ENCODE measurements at places on chromosomes 12 and 14.

- DNase-seq: peak; percentile 38
These were observed 34.6 kb downstream of the SPRING1 start for GRCh38 chr12:116703214-116703795.

DNA sequence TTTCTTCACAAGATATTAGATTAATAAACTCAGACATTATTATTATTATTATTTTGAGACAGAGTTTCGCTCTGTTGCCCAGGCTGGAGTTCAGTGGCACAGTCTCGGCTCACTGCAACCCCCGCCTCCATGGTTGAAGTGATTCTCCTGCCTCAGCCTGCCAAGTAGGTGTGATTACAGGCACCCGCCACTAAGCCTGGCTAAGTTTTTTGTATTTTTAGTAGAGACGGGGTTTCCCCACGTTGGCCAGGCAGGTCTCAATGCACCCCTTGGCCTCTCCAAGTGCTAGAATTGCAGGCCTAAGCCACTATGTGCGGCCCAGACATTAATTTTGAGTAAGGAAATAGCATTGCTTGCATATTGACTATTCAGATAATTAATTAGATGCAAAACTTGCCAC is 554.9 kb upstream of the LRFN5 start:
- no peak for DNase-seq

DNA sequence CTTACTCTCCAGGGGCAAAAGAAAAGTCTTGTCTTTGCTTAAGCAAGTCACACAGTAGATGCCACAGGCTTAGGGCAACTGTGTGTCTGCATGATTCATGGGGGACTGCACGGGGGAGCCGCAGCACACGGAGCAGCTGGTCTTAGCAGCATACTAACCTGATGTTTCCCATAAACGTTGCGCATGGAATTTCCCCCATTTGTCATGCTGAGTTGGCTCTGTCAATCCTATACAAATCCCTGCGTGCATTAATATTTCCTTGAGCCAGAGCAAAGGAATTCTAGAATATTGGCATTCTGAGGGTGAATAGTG is 71.2 kb downstream of the SAMD4A start:
- DNase-seq: no peak

DNA sequence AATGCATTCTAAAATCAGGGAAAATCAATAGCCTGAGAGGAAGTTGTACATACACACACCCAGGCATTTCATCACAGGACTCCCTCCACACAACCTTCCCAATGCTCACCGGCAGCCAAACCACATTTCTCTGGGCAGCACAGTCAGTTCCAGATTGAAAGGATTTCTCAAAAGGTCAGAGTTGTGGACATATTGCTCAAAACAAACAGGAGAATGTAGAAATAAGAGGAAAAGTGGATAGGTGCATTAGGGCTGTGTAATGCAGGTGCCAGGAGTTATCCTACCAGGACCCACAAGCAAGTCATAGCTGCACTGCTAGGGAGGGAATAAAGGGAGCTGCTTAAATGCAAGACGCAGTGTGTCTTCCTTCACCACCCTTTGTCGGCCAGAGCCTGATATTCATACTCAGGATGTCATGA is 62.9 kb downstream of the GCH1 start:
- DNase-seq: no peak

DNA sequence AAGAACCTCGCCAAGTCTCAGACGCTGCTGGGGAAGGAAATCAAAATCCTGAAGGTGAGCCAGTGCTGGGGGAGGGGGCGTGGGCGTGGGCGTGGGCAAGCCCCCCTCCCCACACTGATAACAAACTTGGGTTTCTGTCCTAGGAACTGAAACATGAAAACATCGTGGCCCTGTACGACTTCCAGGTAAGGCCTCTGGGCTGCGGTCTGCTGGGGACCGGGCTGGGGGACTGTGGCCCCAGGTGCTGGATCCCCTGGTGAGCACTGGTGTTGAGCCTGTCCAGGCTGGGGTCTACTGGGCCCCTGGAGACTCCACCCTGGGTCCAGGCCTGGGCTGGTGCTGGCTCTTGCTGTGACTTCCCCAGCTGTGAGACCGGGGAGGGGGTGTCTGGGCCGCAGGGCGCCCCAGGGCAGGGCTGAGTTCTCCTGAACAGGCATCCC is 1.2 kb downstream of the ULK1 start:
- no peak for DNase-seq

Measured in HL-60 (cell line).